ENCODE measurements at places on chromosomes 4 and X. TPM values are rescaled to one million over a fixed set of nuclear protein-coding genes. Genes with fewer than 3 reads are reported as not detected.

DNA sequence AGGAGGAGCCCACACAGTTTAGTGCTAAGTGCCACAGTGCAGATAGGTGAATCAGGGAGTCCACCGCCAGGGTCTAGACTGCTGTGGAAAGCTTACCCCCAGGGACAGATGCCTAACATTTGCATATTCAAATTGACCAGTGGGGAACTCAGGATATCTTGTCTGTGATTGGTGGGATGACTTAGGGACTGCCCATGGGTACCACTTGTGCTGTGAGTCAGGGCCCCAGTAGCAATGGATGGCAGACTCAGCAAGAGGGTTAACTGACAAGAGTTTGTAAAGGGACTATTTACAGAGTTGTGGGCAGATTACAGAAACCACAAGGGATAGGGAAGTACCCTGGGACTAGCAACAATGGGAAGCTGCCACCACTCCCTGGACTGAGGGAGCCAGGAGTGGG, 282.1 kb downstream of the BCOR start:
- no peak for DNase-seq

- DNase-seq = no peak
Observed at GRCh38 chrX:13029887-13030771, 14.3 kb downstream of the FAM9C start.

DNA sequence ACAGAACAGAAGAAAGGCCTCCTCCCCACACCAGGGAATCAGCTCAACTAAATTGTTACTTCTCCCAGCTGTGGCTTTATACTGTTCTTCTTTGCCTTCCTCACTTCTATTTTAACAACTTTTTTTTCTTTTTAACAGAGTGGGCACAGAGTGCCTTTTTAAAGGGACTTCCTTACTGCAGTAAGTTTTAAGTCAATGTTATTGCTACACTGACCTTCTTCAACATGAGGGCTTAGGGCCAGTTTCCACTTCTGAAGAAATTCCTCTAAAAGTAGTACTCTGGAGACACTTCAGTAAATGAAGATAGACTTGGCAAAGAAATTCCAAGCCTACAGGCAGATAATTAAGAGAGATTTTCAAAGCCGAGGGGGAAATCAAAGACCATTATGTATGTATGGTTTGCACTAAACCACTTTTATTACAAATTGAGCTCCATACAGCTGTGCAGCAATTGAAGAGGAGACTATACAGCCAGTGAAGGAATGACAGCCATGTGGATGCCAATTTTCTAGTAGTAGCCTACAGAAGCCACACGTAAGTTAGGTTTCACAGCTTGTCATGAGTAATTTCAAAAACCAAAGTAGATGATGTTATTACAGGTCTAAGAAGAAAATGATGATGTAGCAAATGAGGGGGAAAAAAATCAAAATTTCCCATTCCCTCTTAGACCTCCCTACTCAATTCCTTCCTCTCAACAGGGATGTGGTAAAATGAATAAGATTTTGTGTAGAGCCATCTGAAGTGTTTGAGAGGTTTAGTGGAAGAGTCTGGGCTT, 36.9 kb upstream of the RASGEF1B start:
- DNase-seq = no peak

The PCYT1B gene
- total RNA-seq = 5.8 TPM

DNA sequence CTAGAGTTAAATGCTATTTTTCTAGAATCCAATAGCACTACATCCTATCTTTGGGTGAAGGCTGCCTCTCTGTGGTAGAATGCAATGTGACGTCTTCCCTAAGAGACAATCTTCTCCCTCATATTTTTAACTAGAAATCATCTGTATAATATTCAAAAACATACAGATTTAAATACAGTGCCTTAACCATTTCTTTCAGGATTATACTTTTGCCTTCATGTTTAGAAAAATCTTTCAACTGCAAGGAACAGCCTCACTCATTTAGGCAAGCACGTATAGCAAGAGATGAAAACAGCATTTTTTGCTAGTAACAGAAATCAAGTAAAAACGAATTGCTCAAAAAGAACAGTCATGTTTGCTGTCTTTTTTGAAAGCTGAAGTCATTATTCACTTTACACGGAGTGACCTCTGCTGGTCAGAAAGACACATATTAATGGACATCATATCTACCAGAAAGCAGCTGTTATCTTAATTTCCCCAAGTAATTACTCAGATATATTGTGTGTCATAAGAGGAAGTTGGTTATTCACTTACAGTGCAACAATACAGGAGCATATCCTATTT, 422.3 kb downstream of the STPG2 start:
- DNase-seq = no peak

The XKRX gene
- total RNA-seq = 0.17 TPM

GRCh38 chr4:153649572-153649991, 34.5 kb upstream of the TLR2 start:
- no peak for DNase-seq

The TREX2 gene
- 0.78 TPM for total RNA-seq

The FANCB gene
- total RNA-seq = 1.3 TPM

DNA sequence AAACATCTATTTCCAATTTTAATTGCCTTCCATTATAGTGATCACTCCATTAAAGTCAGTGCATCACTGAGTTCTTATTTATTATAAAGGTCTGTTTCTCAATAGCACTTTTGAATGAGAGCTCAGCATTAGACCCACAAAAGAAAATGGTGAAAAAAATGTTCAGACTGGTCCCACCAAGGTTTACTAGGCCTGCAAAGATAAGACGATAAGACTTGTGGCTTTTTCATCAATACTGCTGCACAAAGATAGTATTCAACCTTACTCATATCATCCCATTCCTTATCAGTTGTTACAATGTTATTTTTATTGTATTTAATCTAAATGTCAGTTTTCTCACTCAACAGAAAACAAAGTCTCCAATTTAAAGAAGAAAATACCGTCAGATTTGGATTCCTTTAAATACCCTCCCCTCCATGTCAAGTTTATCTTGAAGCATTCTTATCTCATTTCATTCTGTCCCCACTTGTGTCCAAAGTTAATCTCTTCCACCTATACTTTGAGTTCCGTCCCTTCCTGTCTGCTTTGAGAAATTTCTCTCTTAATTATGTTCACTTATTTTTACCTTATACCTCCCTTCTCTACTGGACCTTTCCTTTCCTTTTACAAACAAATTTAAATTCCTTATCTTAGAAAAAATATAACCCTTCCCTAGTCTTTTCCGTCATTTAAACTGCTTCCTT, 140.0 kb downstream of the GASK1B start:
- no peak for DNase-seq

The PDE5A gene
- 194 TPM for total RNA-seq

The SYNPO2 gene
- 2,073 TPM for total RNA-seq

- no peak for DNase-seq
Observed at GRCh38 chrX:40130207-40130606, 32.4 kb upstream of the BCOR start.

GRCh38 chr4:22103768-22104167, 155.2 kb upstream of the KCNIP4 start:
- DNase-seq = no peak

GRCh38 chr4:127394516-127394915, 238.2 kb upstream of the INTU start:
- DNase-seq = no peak

The NLGN3 gene
- 2.0 TPM for total RNA-seq

GRCh38 chr4:168999809-169000208, 10.2 kb downstream of the CBR4 start:
- DNase-seq = no peak

GRCh38 chr4:126851391-126851790, 781.4 kb upstream of the INTU start:
- DNase-seq = no peak
